ENCODE measurements at places on chromosomes 13 and 19.
A peak's percentile ranks its signal among the peaks of the same experiment; 100 is the strongest.

- DNase-seq: no peak
Observed at GRCh38 chr13:100483841-100484381, 104.7 kb downstream of the GGACT start.

DNA sequence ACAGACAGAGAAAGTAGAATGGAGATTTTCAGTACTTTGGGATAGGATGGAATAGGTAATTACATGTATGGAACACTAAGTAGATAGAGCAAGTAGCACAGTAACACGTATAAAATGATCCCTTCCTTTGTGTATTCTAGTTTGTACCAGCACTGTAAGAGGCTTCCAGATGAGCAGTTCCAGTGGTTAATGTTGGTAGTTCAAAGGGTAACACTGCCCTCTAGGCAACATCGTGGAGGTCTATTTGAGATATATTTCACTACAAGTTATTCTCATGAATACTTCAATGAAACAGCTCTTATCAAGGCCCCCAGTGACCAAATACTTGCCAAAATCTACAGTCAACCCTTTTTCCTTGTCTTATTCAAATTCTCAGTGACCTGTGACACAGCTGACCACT, 13.5 kb upstream of the ZNF563 start:
- DNase-seq: no peak

DNA sequence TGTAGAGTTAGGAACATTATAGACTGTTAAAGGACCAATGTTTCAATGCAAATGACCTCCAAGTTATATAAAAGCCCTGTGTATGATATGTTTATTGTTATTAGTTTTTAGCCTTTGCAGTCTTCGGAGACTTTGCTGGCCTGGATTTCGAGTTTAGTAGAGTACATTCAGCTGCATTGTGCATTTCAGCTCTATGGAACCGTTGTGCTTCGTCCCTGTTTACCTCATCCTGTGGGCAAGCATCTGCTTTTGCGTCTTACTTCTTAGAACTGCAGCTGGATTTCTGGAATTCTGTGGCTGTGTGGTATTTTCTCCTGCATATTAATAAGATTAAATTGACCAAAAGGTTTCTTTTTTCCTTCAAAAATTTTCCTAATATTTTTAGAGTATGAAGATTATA, 138.6 kb downstream of the KCNRG start:
- DNase-seq: no peak

- no peak for DNase-seq
Observed at GRCh38 chr13:97279913-97280312, 57.8 kb downstream of the MBNL2 start.

DNA sequence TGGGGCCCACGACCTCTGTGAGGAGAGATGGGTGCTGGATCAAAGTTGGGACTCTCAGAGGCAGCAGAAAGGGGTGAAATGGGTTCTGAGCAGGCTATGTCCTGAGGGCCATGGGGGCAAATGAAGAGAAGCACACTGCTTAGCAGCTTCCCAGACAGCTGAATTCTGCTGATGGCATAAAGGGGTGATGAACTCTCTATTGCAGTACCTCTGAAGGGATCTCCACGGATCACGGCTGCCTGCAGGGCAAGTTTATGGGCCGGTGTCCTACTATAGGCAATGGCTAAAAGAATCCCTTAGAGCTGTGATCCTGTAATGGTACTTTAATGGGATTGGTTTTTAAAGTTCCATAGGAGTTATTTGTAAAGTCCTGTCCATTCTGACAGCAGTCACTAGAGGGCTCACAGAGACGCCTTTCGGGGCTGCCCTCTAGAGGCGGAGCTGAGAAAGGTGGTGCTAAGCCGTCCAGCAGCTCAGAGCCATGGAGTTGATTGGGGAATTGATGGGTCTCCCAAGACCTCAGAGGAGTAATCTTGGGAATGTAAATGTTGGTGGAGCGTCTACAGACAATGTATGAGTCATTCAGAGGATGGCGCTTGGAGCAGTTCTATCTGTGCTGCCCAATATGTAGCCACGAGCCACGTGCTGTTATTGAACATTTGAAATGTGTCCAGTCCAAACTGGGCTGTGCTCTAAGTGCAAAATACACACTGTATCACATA, 287.3 kb downstream of the COG6 start:
- peak; percentile 72 for DNase-seq

GRCh38 chr13:31286930-31287329, 87.2 kb downstream of the B3GLCT start:
- DNase-seq: no peak

GRCh38 chr19:51664131-51664530, 17.5 kb upstream of the SIGLEC14 start:
- no peak for DNase-seq

GRCh38 chr19:50975766-50976165, 6.4 kb upstream of the KLK6 start:
- no peak for DNase-seq

DNA sequence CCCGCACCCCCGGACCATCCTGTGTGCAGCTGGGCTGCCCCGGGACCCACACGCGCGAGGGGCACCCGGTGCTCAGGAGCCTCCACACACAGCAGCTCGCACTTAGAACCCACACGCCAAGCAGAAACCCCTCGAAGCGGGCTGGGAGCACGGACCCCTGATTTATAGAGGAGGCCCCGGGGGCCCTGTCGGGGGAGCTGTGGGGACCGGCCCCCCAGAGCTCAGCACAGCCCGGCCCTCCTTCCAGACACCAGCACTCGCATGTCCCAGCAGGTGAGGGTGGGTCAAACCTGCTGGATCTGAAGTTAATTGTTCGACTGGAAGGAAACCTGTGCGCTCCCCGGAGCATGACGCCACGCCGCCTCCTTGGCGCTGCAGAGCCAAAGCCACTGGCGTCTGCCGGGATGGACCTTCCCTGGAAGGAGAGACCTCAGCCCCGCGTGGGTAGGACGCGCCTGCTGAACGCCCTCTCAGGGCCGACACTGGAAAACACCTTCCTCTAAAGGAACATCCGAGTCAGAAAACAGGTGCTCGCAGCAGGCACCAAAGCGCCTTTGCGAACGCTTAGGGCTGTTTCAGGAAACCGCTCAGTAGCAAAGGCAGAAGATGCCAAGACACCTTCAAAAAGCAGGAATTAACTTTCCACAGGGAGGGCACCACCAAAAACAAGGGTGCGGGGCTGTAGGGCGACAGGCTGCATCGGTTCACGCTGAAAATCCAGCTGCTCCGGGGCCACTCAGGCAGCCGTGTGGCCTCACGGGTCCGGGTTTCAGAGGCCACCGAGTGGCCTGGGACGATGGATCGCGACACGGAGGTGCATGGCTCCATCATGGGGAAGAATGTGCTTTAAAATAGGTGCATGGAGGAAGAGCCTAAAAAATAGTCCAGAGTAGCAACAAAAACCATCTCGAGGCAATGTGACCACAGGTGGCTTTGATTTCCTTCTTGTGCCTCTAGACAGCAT, 37.8 kb upstream of the GRTP1 start:
- no peak for DNase-seq

- DNase-seq: no peak
Observed at GRCh38 chr13:64272681-64273080, 2857.0 kb upstream of the PCDH20 start.

DNA sequence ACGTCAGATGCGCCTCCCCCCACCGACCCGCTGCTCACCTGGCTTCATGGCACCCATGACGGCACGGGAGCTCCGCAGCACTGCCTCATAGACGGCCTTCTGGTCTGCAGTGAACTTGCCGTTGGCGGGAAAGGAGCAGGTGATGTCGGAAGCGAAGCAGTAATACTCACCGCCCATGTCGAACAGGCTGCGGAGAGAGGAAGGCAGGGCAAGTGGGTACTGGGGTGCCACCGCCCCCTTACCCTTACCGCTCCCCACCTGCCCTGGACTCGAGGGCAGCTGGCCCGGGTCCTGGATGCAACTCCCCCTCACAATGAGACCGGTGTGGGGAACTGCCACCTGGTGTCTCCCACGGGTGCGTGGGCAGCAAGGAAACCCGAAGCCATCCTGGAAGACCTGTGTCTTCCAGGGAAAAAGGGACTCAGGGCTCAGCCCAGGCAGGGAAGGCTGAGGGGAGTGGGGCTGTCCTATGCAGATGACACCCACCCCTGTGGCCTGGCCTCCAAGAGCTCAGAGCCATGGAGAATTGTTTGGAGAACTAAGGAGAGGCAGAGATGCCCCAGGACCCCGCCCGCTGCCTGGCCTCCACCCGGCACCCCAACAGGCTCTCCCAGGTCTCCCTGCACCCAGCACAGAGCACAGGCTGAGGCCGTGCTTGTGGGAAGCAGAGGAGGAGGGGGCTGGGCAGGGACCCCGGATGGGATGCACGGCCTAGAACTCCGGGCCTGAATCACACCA, 28.3 kb downstream of the CEBPG start:
- peak; percentile 69 for DNase-seq

GRCh38 chr13:41934994-41935393, 25.9 kb downstream of the VWA8 start:
- no peak for DNase-seq

DNA sequence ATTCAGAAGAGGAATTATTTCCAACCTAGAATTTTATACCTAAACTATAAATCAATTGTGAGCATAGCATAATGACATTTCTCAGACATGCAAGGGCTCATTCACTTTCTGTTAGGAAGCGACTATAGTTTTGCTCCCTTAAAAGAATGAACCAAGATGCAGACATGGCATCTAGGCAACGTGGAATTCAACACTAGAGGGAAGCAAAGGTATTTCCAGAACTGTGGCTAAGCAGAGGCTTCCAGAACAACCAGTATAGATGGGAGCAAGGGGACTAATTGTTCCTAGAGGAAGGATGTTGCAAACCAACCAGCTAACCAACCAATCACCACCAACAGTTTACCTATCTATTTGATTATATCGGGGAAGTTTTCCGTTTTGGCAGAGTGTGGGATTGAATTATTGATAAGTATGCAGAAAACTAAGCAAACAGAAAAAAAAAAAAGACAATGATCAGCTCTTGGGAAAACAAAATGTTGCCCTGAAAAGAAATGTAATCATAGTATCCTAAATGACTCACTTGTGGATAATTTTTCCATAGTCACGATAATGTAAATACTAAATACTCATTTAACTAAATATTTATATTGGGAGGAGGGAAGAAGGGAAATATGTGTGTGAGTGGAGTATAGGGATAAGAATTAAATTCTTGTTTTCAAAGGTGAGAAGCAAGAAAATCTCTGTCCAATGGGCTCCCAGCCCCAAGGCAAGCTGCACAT, 21.1 kb downstream of the ARL11 start:
- DNase-seq: no peak

DNA sequence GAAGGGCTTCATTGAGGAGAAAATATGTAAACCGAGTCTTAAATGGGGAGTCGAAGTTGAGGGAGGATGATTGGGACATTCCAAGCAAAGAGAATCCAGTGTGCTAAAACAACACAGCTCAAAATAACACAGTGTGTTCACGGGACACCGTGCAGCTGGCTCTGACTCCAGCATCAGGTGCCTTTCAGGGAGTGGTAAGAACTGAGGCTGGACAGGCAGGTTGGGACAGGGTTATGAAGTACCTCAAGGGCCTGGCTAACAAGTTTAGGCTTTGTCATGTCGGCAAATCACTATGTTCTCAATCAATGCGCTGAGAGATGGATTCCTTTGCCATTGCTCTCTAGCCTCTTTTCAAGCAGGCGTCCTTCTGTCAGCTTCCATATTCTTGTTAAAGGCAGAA, 27.5 kb upstream of the WDFY2 start:
- DNase-seq: no peak

- no peak for DNase-seq
Observed at GRCh38 chr19:13010992-13011652, 15.8 kb downstream of the NFIX start.

DNA sequence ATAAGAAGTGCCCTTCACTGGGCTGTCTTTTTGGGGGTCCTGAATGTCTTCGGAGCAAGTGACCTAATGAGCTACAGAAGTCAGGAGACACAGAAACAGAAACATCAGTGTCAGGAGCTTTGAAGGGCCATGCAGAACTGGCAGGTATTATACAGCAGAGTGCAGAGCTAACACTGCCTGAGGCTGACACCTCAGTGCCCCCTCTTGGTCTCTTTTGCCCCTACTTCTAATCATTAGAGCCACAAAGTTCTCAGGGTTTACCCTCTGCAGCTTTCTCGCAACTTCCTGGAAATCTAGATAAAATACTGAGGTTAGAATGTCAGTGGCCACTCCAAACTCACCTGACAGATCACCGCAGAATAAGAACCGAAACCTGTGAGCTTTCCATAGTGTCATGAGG, 172.7 kb downstream of the B3GLCT start:
- no peak for DNase-seq

DNA sequence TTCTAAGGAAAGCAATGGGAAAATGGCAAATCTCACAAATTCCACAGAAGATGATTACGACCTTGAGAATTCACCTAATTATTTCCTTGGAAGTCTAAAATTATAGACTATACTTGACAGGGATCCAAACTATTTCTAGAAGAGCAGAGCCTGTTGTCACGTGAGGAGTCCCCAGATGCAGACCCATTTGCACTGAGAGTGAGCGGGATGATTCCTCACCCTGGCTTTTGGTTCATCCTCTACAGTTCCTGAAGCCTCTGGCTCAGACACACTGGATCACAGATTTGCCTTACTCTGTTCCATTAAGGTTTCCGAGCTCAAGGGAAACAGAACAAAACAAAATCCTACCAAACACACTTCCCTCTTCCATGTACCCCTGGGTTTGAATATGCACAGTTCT, 23.0 kb upstream of the CYSLTR2 start:
- no peak for DNase-seq

DNA sequence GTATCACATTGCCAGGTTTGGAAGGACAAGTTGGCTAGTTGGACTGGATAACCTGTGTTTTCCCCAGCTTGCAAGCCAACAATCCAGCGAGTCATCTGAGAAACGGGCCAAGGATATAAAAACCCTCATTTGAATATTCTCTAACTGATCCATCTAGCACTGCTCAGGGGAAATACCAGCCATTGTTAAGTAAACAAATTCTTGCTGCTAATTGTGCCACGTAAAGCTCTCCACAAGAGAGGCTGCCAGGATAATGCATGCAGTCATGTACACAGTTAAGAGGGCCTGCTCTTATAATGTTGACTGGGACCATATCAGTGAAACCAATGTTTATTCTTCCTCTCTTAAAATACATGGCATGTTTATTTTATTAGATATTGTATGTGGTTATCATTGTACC, 663.2 kb upstream of the SGCG start:
- DNase-seq: no peak

GRCh38 chr13:23966691-23967615, 69.7 kb upstream of the C1QTNF9B start:
- DNase-seq: no peak

- DNase-seq: no peak
Observed at GRCh38 chr13:85405316-85405897, 393.8 kb downstream of the SLITRK6 start.

GRCh38 chr13:47372751-47373150, 475.9 kb upstream of the HTR2A start:
- no peak for DNase-seq

Data from posterior cingulate gyrus (tissue), 11 donors.